ENCODE measurements at places on chromosomes 3 and 15. TPM values are rescaled to one million over a fixed set of nuclear protein-coding genes. Genes with fewer than 3 reads are reported as not detected.

The TMEM158 gene
- 7.8 TPM for total RNA-seq

The CD96 gene
- 0.99 TPM for total RNA-seq

DNA sequence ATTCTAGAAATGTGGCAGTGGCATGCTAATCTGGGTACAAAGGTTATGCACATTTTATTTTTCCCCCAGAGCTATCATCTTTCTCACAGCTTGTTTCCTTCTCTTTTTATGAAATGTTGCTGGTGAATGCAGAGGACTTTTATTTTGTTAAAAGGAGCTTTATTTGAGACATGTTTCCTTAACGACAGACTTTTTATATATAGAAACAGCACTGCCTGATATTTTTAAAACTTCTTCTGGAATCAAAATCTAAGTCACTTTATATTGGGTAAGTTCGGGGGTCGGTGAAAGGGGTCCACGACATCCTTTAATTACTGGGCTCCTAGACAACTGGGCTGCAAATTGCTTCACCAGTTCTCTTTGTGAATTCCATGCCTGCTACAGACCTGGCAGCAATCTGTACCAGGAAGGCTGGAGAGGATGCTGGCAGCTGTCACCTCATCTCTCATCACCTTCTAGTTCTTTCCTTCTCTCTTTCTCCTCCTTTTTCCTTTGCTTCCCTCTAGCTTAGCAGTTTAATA is 464.7 kb downstream of the PDCD6IP start:
- no peak for DNase-seq

DNA sequence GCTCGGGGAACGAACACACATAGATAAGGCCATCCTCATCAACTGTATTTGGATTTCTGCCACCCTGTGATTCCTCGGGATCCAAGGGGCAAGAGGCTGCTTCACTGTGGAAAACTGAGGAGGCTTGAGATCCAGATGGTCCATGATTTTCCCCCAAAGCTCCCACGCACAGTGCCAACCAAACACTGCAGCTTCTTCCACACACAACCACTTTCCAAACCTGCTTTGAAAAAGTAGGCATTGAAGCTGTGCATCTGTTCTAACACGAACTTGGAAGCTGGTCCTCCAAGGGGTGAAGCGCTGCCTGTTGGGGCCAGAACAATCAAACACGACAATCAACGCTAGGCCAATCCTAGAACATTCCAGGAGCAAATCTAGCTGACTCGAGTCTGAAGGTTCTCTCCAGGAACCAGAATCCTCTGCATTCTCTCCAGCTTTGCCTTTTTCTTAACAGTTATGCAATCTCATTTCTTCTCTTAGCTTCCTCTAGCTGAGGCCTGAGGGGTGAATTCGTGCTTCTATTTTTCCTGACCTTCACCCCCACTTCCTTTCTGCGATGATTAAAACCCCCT is 104.4 kb downstream of the LRRK1 start:
- DNase-seq, result no peak

GRCh38 chr3:55692957-55693558 is 206.0 kb upstream of the WNT5A start:
- DNase-seq, result no peak

GRCh38 chr3:123054931-123055330 is 11.9 kb upstream of the PDIA5 start:
- DNase-seq, result no peak

GRCh38 chr3:63349583-63350573 is 71.8 kb downstream of the SYNPR start:
- DNase-seq, result peak; percentile 70

GRCh38 chr15:95715906-95716656 is 614.4 kb upstream of the NR2F2 start:
- DNase-seq, result no peak

- DNase-seq, result no peak
Measured at GRCh38 chr15:98003996-98004395, 43.5 kb downstream of the ARRDC4 start.

GRCh38 chr3:167929968-167930367 is 165.8 kb downstream of the GOLIM4 start:
- DNase-seq, result no peak

Data from testis (tissue), 5 donors.